ENCODE measurements at places on chromosomes 6 and 20. TPM values are rescaled to one million over a fixed set of nuclear protein-coding genes. Genes with fewer than 3 reads are reported as not detected.
A peak's percentile ranks its signal among the peaks of the same experiment; 100 is the strongest.

The AKAP7 gene
- total RNA-seq: 11.0 TPM

The HCRTR2 gene
- not detected for total RNA-seq

The KCNK15 gene
- total RNA-seq: 0.27 TPM

The EFCAB8 gene
- total RNA-seq: 0.22 TPM

The TTK gene
- total RNA-seq: 9.4 TPM

The GSTA4 gene
- 50.9 TPM for total RNA-seq

The REM1 gene
- 9.6 TPM for total RNA-seq

The ID1 gene
- 79.2 TPM for total RNA-seq

The SMLR1 gene
- not detected for total RNA-seq

The OARD1 gene
- total RNA-seq: 12.9 TPM

The MOG gene
- not detected for total RNA-seq

The NINL gene
- total RNA-seq: 10.5 TPM

The HLA-A gene
- total RNA-seq: 104 TPM

The FAM83D gene
- total RNA-seq: 5.7 TPM

DNA sequence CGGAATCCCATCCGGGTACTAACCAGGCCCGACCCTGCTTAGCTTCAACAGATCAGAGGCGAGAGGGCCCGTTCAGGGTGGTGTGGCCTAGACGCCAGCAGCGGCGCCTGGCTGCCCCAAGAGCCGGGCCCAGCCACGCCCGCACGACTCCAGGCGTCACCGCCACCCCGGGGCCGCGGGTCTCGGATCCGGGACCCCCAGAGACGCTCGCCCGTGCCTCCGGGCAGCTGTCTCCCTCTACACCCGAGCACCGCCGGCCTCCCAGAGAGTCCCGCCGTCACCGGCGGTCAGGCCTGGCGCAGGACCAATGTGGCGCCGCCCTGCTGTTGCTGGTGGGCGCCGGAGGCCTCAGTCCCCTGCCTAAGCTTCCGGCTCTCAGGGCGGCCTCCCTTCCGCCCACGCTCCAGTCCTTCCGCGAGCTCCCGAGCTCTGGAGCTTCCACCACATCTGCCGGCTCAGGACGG, 441.2 kb upstream of the DEFB115 start:
- DNase-seq: no peak

DNA sequence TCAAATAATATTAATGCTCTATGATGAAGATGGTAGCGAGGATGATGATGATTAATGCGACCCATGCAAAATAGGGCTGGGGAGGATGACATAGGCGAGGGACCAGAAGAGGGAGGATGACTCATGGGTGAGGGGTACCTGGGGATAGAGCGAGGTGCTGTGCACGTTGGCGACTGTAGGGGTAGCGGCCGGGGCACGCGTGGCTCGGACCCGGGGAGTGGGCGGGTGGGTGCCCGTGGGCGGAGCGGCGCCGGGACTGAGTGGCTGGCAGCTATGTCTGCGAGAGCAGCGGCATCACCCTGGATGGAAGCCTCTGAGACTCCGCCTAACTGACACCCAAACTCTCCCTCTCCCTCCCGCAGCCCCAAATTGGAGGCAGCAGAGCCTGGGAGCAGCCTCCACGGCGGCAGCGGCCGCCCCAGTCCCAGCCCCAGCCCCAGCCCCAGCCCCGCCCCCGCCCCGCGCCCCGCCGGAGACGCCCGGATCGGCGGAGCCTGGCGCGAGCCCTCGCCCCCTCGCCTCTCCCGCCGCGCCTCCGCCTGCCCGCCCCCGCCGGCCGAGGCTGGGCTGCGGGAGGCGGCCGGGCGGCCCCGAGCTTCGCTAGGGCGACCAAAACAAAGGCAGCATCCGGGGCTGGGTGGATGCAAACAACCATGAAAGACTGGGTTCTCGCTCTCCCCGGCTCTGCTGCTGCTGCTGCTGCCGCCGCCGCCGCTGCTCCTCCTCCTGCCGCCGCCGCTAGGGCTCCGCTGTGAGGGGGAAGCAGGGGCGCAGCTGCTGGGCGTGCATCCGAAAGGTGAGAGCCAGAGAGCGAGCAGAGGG, at the start of gene RIMS1:
Gene RIMS1 (plus strand): TSS at position 367 of the 822 bp plus-strand sequence. CDS start 474 bp downstream, outside the sequence.
- DNase-seq: peak; percentile 28

- no peak for DNase-seq
Measured at GRCh38 chr20:63163171-63163570, 52.8 kb downstream of the YTHDF1 start.

- DNase-seq: no peak
Measured at GRCh38 chr6:160188773-160189172, 67.2 kb downstream of the SLC22A1 start.

GRCh38 chr6:135566311-135567068, 69.0 kb upstream of the AHI1 start:
- no peak for DNase-seq

DNA sequence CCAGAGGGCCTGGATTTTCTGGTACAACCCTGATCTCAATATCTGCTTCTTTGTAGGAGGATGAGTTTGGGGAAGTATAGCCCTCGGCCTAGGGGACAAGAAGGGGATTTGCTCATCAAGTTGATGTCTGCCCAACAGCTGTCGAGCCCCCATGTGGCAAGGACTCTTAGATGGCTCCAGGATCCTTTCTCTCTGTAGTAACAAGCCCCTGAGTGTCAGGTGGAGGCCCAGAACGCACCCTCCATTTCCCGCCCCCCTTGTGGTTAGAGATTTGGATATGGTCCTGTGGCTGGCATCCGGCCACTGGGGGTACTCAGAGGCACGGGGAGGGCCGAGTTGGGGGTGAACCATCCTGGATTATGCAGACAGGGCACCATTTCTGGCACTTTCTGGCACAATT, 50.1 kb downstream of the CTCFL start:
- DNase-seq: no peak

GRCh38 chr20:44020406-44021148, 105.9 kb downstream of the TOX2 start:
- no peak for DNase-seq

DNA sequence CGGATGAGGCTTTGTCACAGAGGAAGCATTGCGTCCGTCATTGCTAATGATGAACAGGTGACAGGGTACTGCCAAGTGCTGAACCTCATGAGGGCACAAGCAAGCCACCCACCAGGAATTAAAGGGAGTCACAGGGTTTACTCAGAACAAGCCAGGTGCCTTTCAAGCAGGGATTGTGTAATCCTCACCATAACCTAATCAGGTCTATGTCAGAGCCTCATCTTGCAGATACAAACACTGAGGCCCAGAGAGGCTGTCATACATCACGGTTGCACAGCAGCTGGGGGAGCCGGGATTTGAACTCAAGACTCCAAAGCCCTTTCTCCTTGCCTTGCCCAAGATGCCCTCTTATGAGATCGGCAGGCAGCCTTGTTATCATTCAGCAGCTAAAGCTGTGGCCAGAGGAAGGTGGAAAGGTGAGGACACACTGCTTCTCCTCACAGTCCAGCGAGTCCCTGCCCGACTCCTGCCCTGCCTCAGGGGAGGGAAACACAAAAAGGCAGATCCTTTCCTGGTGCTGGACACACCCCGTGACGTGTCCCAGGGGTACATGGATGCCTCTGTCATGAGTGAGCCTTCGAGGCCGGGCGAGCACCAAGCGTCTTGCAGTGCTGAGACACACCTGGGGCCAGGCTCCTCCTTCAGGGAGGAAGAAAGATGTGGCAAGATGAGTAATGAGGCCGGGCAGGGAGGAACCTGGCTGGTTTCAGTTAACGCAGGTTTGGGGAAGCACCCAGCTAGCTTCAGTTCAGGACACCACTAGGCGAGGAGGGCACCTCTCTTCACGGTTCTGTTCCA, 214.9 kb downstream of the LY86 start:
- no peak for DNase-seq

GRCh38 chr20:11522366-11522741, 395.3 kb upstream of the BTBD3 start:
- DNase-seq: peak; percentile 44

GRCh38 chr6:25640446-25640845, 11.6 kb upstream of the SCGN start:
- DNase-seq: no peak

DNA sequence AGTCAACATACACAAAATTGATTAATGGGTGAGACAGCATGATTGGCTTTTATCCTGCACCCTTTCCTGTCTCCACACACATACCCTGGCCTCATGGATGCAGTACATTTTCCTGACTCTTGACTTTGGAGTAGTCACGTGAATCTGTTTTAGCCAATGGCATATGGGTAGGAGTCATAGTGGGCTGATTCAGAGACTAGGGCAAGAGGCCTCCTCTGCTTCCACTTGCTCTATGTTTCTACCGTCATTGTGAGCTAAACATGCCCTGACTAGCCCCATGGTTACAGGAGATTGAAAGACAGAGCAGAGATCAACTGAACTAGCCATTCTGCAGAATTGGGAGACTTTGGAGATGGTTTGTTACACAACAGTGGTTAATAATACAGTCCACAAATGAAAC, 850.0 kb downstream of the DHX35 start:
- no peak for DNase-seq

- no peak for DNase-seq
Measured at GRCh38 chr6:36752886-36753506, 55.4 kb downstream of the RAB44 start.

GRCh38 chr6:163412801-163413344, 1.6 kb upstream of the QKI start:
- DNase-seq: no peak

DNA sequence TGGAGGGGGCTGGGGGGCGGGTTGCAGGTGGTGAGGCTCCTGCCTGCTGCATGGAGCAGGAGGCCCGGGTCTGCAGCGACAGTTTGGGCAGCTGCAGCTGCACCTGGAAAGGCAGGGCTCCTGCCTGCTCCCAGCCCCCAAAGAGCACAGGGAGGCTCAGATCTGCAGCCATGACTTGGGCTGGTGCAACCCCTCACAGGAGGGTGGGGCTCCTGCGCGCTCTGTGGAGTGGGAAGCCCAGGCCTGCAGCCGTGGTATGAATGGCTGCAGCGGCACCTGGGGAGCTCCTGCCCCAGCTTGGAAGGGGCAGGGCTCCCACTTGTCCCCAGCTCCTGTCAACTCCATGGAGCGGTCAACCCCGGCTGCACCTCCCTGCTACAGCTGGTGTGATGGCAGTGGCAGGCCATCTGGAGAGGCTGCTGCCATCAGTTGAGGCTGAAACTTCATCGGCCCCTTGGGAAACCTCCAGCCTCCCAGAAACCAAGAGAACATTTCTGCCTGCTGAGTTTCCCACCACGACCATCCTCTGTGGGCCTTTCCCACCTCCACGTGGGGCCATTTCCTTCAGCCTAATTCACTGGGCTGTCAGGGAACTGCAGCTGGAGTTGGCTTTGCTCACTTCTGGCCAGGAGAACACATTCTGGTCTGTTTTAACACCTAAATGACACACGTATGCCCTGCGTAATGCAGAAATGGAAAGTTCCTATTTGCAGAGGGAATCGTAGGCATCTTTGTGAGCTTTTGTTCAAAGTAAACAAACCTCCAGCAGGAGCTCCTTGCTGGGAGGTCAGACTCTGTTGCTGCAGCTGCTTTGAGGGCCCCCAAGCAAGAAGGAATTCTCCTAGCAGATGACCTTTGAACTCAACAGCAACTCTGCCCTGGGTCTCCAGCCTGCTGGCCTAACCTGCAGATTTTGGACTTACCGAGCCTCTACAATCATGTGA, 429.0 kb downstream of the PREX1 start:
- DNase-seq: peak; percentile 70

DNA sequence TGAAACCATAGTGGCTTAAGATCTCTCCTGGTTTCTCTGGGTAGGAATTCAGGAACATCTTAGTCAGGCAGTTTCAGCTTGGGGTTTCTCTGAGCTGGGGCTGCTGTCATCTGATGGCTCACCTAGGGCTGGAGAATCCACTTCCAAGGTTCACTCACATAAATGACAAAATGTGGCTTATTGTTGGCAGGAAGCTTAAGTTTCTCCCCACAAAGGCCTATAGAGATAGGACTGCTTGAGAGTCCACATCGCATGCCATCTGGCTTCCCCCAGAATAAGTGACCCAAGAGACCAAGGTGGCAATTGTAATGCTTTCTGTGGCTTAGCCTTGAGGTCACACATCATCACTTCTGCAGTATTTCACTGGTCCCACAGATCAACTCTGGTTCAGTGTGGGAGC, 131.4 kb downstream of the EDN1 start:
- DNase-seq: no peak

- DNase-seq: no peak
Measured at GRCh38 chr6:169078399-169079145, 175.1 kb downstream of the THBS2 start.

DNA sequence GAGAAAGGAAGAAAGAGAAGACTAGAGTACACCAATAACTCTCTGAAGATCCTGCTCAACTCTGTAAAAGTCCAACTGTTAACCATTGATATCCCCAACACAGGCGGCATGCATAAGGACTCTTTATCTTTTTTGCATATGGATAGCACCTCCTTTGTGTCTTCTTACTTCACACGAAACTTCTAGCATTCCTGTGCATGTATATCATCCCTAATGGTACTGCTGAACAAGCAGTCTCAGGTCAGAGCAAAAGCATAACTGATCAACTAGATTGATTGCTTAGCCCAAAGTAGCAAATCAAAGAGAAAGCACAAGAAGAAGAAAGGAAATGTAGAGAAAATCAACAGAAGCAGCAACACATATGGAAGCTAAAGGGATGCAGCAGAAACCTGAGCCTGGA, 234.4 kb downstream of the SYNE1 start:
- DNase-seq: no peak

DNA sequence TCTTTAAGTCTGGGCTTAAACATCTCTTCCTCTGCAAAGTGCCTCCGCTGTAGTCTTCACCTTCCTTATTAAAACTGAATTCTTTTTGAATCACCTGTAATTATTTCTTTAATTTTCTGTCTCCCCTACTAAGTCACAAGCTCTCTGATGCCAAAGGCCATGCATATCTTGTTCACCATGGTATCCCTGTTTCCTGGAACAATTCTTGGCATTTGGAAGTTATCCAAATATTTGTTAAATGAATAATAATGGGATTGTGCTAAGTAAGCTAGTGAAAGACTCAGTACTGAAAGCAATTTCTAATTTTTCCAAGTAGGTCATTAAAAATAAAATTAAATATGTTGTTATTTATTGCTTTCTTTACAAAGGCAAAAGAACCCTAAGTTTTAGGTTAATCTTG, 12.2 kb downstream of the SNAP91 start:
- no peak for DNase-seq

GRCh38 chr6:78523622-78524021, 343.7 kb upstream of the IRAK1BP1 start:
- DNase-seq: no peak

- DNase-seq: no peak
Measured at GRCh38 chr6:110366256-110366655, 8.1 kb upstream of the METTL24 start.

GRCh38 chr20:2847802-2848201, 7.3 kb downstream of the VPS16 start:
- DNase-seq: no peak

GRCh38 chr20:2837221-2837960, 3.1 kb downstream of the PCED1A start:
- no peak for DNase-seq

DNA sequence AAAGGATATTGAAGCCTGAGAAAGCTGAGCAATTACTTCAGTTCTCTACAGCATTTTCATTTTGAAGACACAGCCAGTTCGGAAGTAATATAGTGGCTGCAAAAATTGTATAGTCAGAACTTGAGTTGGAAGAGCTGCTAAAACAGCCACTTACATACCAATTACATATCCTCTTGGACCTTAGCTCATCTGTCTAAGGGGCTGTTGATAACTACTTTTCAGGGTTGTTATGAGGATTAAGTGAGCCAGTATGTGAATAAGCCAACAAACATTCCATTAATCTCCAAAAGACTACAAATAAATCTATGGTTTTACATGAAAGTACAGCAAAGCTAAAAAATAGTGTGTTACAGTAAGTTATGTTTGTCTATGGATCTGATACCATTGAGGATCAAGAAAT, 59.7 kb downstream of the TMEM200A start:
- no peak for DNase-seq
